ENCODE measurements at places on chromosomes 11 and 22.

- DNase-seq = no peak
These were observed 2.3 kb downstream of the CTSC start for GRCh38 chr11:88335284-88335683.

DNA sequence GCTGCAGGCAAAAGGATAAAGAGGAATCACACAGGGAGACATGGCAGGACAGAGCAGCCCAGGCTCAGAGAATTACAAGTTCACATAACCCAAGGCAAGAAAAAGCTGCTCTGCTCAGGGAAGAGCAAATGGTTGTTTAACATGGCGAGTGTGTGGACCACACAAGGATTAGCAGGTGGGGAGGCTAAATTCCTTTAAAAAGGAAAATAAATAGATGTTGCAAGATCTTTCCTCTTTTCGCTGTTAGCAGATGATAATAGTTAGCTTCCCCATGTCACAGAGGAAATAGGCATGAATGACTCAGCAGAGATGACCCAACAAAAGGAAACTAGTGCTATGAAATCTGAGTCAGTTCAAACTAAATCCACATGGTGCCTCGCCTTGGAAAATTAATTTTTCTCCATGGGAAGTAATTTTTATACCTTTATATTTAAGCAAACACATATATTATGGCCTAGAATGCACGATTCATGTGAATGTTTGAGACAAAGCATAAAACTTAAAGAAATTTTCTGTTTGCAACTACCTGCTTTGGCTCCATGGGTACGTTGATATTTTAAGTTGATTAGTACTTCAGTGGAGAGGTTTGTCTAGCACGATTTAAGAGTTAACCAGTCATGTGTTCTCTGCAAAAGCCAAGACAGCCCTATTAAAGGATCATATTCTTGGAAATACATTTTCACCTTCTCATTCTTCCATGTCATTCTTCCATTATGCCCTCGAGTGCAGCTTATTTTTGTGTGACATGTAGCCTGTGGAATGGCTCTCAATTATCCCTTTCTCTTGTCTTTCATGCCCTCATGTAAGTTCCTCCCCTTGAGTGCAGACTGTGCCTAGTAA, 38.5 kb upstream of the FJX1 start:
- DNase-seq = peak; percentile 89

DNA sequence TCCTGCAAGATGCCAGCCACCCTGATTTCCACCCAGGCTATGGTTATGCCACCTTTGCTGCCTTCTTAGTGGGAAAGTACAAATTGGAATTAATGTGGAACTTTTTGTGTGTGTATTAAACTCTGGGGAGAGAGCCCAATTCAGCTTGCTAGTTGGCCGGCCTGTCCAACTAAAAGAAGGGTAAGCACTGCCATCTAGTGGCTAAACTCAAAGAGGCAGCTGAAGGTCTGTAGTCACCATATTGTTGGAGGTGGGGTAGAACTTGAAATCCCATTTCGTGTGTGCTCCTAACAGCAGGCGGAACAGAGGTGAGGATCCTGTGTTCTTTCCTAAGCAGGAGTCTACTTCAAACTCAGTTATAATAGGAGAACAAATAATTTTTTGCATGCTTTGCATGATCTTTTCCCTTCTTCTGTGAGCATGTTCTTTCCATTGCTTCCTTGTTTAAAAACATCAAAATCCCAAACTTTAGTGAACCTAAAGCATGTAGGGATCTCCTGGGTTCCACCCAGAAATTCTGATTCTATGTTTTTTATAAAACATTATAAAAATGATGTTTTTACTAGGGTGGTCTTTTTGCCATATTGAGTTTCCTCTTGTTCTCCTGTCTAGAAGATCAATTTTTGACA, 138.8 kb upstream of the SORL1-AS1 start:
- peak; percentile 87 for DNase-seq

- DNase-seq = no peak
These were observed 68.1 kb downstream of the ALX4 start for GRCh38 chr11:44241851-44242250.

DNA sequence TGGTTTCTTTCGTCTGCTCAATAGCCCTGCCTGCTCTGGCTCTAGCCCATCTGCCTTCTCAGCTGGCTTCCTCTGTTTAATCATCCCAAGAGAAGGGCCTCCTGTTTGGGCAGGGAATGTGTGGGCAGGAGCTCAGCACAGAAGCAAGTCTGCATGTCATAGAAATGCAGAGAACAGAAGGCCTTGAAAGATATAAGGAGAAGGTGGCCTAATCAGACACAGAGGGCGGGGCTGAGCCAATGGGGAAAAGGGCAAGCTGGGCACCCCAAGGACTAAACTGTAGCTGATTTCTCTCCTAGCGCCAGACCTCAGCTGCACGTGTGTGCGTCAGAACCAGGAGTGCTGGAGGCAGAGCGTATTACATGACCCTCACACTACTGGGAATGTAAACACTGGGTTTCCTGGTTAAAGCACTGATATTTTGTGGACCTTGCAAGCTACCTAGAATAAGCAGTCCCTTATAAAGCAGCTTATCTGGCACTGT, 7.6 kb upstream of the CCKBR start:
- peak; percentile 73 for DNase-seq

DNA sequence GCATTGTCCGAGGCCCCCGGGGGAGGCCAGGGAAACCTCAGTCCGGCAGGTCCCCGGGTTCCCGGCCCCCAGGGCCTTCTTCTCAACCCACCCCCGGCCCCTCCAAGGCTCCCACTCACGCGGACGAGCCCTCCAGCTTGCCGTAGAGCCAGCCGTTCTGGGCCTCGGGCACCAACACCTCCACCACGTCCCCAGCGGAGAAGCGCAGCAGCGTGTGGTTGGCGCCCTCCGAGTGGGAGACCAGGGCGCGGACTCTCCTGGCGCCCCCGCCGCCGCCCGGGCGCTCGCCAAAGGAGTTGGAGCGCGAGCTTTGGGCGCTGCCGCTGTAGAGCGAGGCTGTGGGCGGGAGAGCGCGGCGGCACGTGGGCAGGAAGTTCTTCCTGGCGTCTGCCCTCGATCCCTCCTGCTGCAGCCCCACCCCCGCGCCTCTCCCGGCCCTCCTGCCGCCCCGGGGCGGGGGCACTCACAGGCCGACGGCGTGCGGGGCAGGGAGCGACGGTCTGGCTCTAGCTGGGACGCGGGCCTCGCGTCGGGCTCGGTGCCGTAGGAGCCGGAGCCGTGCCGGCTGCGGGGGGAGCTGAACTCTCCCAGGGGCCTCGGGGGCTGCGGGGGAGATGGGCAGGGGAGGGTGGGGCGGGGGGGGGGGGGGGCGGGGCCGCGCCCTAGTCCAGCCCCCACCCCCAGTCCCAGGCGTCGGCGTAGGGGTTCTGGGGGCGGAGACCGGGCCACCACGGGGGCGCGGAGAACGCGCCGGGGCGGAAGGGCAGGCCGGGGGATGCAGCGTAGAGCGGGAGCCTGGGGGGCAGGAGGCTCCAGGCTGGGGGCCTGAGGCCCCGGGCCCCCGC, 4.9 kb upstream of the SLC16A8 start:
- peak; percentile 44 for DNase-seq

- DNase-seq = no peak
These were observed 22.7 kb downstream of the LRFN4 start for GRCh38 chr11:66879583-66879982.

DNA sequence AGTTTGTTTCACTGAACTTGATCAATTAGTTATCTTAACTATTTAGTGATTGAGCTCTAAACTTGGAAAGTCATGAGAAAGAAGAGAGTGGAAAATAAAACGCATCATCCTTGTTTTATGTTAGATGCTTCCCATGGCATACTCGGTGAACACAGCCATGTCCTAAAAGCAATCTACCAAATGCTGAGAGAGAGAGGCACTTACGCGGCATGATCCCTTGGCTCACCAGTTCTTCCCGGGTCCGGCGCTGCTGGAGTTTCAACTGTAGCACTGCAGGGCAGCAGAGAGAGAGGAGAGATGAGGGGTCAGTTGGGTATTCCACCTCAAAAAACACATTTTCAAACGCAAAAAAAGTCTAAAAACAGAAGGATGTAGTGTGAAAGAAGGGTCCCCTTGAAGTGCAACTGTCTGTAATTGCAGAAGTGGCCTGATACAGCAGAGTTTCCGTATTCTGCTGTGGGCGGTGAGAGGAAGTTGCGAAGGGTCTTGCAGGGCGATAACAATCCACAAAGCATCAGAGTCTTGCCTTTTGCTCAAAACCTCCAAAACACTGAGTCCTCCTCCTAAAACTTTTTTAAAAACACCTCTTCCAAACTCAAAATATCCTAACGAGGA, 92.7 kb downstream of the SGSM3 start:
- no peak for DNase-seq

DNA sequence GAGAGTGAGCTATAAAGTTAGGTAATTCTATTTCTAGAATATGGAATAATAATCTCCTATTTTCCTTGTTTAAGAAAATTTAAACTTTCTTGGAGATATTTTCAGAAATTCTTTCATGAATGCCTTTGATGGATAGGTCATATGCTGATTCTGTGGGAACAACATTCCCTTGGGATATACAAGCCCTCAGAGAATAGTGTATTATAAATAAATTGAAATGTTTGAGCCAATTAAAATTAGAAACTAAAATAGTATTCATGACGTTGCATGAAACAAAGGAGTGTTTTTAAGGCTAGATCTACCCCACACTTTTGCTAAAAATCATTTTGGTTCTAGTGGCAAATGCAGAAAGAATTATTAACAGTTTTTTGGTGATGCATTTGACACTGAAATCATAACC, 269.3 kb upstream of the ANO3 start:
- peak; percentile 49 for DNase-seq

GRCh38 chr11:122156940-122157382, 40.9 kb upstream of the BLID start:
- peak; percentile 83 for DNase-seq

DNA sequence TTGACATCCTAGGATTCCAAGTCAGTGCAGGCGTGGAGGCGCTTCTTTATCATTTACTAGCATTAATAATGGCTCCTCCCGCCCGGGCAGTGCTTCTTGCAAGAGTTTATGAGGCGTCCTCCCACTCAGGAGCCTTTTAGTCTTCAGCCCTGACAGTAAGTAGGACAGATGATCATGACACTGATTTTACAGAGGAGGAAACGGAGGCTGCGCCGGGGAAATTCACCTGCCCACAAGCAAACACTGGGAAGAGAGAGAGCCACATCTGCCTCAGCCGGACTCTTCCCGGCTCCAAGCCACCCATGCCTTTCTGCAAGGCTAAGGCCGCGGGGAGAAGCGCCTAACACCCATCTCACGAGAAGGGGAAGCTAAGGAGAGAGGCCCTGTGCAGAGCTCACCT, 35.9 kb downstream of the KIAA0930 start:
- DNase-seq = no peak

DNA sequence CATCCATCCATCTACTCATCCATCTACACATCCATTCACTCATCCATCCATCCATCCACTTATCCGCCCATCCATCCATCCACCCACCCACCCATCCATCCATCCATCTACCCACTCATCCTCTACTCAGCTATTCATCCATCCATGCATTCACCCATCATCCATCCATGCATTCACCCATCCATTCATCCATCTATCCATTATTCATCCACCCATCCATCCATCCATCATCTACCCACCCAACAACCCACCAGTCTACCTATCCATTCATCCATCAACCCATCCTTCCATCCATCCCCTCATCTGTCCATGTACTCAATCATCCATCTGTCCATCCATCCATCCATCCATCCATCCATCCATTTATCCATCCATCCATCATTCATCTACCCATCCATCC, 972.7 kb downstream of the BRD1 start:
- DNase-seq = no peak

GRCh38 chr22:26321469-26321913, 107.6 kb upstream of the ASPHD2 start:
- DNase-seq = peak; percentile 5

GRCh38 chr11:13427440-13427839, 35.6 kb downstream of the BTBD10 start:
- no peak for DNase-seq

DNA sequence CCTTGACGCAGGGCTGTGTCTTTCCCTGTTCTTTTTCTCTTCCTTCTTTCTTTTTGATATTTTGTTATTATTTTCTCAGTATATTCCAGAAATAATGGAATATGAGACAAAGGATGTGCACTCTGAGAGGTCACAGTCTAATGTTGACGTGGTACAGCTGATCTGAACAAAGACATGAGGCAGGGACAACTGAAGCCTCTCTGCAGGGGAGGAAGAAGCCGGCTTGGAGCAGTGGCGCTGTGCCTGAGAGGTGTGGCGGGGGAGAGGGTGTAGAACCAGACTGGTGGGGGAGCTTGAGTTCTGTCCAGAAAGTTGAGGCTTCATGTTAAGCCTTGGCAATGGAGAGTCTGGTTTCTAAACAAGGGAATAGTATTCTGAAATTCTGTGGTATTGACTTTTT, 34.7 kb downstream of the ADAMTS15 start:
- DNase-seq = no peak

All from cardiac fibroblast (primary cell).